ENCODE measurements at places on chromosomes 2 and 18.

DNA sequence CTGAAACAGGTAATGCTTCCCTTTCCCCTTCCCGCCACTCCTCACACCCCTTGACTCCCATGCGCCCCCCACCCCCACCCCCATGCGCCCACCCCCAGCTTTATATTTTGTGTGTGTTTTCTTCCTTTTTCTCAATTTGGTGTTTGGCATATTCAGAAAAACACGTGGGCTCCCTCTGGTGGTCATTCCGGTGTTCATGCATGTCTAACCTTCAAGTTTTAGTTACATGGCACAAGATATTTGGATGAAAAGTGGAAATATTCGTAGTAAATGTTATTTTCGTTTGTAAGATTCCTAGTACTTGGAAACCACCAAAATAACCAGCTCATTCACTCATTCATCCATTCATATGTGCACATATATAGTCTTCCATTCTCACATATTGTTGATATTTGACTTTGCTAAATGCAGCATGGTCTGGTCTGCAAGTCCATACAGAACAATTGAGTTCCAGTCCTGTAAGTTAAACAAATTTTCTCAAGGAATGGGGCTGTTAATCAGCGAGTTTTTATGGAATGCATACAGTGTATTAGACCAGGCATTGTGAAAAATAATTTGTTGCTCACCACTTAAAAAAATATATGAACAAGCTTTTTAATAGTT lies 143.6 kb upstream of the MAP3K20 start:
- DNase-seq: peak; percentile 58

- no peak for DNase-seq
These were observed 41.1 kb downstream of the LANCL1 start for GRCh38 chr2:210435439-210435838.

- DNase-seq: no peak
These were observed 91.7 kb upstream of the RMDN2 start for GRCh38 chr2:37833423-37833822.

DNA sequence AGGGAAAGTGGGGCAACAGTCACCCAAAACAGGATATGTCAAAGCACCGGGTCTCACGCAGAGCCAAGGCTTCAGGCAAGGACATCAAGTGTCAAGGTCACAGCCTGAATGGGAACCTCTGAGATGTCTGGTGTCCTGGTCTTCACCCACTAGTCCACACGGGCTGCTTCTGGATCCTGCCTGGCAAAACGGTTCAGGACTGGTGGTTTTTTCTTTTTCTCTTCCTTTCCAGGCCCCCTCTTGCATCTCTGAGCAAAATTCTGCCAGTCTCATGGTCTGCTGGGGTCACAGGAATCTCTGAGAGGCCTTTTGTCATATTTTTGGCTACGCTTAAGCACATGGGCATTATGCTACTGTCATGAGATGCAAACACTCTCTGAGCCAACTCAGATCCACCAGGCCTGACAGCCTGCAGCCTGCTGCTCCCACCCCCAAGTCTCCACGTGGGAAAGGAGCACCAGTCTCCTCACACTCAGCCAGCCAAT lies 518.2 kb upstream of the ZEB2 start:
- no peak for DNase-seq

DNA sequence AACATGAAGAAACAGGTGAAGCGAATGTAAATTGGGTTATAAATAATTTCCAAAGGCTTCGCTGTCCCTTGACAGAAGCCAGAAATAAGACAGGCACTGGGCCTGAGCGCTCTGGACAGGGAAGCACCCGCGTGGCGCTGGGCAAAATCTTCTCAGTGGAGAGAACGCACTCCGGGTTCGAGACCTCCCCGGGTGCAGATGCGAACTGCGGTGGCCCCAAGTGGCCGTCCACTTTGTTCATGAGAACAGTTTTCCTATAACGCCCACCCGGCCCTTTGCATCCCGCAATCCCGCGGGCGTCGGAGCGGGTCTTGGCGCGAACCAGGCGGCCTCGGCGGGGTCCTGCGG lies 651 bp upstream of the DPYSL5 start:
- DNase-seq: no peak

GRCh38 chr2:196959734-196960338 lies 33.3 kb upstream of the PGAP1 start:
- peak; percentile 61 for DNase-seq

- DNase-seq: no peak
These were observed 4.8 kb upstream of the SLC38A11 start for GRCh38 chr2:164960159-164960558.

DNA sequence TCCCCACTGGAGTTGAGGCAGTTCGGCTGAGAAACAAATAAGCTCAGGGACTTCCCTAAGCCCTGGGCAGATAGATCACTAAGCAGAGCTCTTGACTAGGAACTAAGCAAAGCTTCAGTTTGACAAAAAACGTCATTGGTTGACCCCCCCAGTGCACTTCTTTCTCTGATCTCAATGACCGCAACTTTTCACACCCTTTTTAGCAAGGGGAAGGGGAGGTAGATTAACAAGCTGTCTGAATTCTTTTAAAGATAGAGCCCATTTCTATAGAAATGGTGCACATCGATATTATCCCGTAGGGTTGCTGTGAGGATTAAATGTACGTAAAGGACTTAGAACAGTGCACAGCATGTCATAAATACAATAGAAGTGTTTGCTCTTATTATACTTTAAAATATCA lies 42.5 kb downstream of the PIEZO2 start:
- no peak for DNase-seq

- DNase-seq: no peak
These were observed 2.1 kb upstream of the PCBP1 start for GRCh38 chr2:70084973-70085710.

DNA sequence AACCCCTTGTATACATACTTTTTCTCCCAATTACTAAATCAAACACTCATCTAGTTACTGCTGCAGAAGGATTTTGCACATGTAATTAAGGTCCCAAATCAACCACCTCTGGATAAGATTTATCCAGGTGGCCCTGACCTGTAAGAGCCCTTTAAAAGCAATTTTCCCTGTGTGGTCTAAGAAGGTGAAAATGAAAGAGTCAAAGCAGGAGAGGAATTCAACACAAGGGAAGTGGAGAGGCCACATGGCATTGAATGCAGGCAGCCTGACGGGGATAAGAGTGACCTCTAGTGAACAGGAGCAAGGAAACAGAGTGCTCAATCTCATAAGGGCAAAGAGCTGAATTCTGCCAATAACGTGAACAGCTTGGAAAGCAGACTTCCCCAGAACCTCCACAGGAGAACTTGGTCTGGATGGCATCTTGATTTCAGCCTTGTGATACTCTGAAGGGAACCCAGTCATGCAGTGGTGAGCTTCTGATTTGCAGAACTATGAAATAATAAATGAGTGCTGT lies 27.2 kb downstream of the PPP3R1 start:
- peak; percentile 27 for DNase-seq

GRCh38 chr2:121171625-121172119 lies 113.3 kb downstream of the TFCP2L1 start:
- no peak for DNase-seq

DNA sequence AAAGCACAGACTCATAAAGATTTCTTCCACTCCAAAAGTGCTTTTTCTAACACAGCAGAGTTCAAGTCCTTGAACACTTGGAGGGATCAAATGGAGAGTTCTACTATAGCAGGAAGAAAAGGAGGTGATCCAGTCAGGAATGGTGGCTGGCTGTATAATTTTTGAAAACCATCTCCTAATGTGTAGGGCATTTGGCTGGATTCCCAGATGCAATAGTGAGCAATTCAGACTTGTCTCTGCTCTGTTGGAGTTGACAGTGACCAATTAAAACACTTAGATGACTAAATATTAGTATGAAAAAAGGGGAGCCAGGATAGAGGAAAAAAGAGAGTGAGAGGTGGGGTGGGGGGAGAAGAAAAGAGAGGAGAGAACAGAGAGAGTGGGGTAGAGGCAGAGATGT lies 5.3 kb upstream of the G6PC2 start:
- no peak for DNase-seq

- DNase-seq: peak; percentile 11
These were observed 110.8 kb upstream of the TRIB2 start for GRCh38 chr2:12605936-12606335.

GRCh38 chr2:85697096-85697495 lies 2.9 kb downstream of the GNLY start:
- DNase-seq: no peak

DNA sequence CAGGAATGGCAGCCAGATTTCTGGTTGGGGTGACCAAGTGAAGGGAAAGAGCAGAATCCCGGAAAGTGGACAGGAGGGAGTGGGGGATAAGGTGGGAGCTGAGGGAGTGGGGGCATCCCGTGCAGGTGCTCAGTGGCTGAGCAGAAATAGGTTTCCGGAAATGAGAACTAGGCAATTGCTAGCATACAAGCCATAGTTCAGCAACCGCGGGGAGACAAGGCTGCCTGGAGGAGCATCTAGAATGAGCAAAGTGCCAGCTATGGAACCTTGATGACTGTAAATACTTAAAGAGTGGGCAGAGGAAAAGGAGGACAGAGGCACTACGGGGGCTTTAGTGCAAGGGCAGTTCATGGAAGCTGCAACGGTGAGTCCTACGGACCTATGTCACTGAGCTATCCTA lies 220.2 kb downstream of the BCL11A start:
- DNase-seq: no peak

GRCh38 chr2:88613921-88614320 lies 13.3 kb downstream of the EIF2AK3 start:
- DNase-seq: no peak

DNA sequence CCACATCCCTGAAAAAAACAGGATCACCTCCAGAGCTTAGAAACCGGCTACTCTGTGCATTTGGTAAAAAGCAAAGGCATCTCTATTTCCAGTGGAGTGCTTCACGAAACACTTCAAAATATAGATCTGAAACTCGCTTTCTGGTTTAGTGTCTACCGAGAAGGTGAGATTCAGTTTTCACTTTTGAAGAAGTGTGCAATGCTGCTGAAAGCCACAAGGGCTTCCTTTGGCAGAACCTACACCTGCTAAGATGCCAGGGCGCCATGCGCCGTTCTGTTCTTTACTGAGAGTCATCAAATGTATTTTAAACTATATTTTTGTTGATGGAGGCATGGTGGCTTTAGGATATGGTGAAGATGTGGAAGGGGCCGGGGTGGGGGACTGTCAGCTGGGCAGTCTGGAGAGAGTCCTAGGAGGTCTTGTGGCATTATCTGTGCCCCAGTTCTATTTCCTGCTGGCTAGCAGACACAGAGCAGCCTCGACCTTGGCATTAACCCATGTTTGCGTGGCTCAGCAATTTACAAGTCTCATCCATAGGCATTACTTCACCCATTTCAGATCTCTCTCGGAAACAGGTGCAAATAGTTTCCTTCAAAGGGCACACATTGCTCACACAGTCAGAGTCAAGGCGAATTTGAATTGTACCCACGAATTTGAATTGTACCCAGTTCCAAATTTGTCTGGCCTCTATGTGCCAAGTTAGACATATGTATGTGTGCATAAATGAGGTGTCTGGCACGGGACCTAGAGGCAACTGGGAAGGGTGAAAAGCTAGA lies 46.7 kb upstream of the KCNF1 start:
- no peak for DNase-seq

DNA sequence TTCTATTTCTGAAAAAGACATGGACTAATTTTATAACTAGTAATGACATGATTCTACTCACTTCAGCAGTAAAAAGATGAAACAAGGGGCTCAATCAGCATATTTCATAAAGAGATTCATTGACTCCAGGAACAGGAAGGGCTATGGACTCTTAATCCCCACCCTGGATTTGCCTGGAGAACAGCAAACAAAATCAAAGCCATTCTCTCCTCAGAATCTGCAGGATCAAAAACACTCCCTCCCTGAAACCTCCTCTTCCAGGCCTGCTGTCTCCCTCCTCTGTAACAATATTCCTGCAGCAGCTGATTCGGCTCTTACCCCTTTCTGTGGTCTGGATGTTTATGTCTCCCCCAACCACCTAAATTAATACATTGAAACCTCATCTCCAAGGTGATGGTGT lies 57.0 kb downstream of the ZC3H8 start:
- no peak for DNase-seq

DNA sequence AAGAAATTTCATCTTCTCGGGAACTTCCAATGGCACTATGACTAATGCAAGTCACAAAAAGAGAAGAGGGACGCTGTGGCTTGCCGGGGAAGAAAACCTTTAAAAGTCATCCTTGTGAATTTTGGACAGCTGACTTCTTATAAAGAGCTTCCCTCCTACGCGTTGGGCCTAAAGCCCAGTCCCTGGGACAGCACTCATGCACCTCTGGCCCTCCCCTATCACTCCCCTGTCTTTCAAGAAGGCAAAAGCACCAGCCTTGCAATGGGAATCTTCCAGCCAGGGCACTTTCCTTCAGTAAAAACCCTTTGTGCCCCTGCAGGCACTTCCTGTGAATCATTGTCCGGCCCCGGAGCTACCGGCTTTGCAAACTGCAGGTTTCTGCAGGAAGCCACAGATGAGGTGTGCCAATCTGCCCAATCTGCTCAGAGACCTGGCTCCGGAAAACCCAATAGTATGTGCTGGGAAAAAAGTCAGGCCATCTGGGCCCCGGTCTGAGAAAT lies 7.1 kb downstream of the MREG start:
- DNase-seq: no peak

GRCh38 chr18:68426731-68427315 lies 288.1 kb downstream of the TMX3 start:
- peak; percentile 43 for DNase-seq

DNA sequence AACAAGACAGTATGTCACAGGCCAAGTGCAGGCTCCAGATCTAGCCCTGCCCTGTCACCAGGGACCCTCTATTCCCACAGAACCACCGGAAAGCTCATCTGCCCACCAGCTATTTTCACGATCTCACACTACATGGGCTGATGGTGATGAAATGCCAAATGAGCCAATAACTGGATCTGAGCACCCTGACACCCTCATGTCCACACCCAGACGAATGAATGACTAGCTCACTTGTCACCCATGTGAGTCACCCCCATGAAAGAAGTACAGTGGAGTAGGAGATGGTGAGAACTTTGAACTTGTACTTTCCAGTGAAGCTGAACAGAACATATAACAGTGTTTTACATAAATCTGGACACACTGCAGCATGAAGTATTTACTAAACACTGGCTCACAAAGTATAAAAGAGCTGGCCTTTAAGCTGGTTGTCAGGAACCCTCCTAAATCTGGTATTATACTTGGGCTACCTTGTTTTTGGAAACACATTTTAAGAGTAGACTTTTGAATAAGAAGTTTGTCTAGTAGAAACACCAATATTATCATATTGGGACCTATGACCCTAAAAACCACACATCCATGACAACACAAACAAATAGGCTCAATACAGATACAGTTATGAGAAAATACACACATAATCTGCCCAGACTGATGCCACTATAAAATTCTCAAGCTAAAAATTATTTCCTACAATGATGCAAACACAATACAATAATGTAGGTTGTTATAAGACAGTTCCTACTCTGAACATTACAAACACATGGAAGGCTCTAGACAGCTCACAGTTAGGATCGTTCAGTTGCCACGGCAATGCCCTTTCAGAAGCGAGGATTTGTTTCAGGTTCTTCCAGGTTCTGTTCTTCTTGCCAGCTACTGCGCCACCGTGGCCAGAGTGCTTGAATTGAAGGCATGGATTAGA lies 19.0 kb downstream of the INO80C start:
- peak; percentile 68 for DNase-seq

GRCh38 chr2:128732976-128733431 lies 414.3 kb upstream of the HS6ST1 start:
- DNase-seq: peak; percentile 95

All from AG10803 (cell line).